Stimulated activated CD8-positive, alpha-beta memory T cell treated with anti-CD3 and anti-CD28 coated beads, Interleukin-4, amount 100 ng/mL, for 4 hours (primary cell): ENCODE measurements at places on chromosomes 5 and 9.

DNA sequence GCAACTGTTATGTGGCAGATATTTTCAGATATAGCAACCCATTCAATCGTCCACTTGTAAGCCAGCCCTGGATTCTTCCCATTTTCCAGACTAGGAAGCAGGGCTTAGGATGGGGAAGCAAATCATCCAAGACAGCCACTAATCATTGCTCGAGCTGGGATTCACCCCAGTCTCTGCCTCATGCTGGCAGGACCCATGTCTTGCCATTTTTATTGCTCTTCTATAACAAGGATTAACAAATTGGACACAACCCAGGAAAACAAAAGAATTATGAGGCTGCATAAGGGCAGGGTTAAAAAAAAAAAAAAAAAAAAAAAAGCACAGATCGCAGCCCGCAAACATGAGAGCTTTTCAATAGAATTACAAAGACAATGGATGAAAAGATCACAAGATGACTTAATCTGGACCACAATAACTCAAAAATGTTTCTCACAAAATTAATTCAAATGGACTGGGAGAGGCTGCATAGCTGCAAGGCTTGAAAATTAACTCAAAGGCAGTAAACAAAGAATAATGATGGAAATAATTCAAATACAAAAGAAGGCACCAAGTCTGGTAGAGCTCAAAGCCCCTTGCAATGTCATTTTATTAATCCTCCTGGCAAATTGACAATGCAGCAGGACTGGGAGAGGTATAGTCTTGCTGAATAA is 40.7 kb downstream of the ASTN2 start:
- no peak for DNase-seq

GRCh38 chr5:100800562-100800961 is 102.5 kb downstream of the ST8SIA4 start:
- DNase-seq, result no peak

DNA sequence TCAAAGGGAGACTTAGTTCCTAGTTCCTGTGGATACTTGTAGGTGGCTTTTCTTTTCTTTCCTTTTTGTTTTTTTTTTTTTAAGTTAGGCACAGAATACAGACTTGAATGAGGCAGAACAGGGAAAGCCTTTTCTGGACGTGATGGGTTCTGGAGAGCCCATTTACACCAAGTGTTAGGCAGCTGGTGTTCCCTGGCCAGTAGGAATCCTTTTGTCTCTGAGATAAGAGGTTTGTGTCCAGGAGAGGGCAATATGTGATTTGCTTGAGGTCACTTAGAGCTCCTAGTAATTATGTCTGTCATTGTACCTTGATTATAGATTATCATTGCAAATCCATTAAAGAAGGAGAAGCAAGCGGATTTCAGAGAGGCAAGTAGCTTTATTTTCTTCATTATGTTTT is 9.1 kb downstream of the MEGF10 start:
- DNase-seq, result no peak

DNA sequence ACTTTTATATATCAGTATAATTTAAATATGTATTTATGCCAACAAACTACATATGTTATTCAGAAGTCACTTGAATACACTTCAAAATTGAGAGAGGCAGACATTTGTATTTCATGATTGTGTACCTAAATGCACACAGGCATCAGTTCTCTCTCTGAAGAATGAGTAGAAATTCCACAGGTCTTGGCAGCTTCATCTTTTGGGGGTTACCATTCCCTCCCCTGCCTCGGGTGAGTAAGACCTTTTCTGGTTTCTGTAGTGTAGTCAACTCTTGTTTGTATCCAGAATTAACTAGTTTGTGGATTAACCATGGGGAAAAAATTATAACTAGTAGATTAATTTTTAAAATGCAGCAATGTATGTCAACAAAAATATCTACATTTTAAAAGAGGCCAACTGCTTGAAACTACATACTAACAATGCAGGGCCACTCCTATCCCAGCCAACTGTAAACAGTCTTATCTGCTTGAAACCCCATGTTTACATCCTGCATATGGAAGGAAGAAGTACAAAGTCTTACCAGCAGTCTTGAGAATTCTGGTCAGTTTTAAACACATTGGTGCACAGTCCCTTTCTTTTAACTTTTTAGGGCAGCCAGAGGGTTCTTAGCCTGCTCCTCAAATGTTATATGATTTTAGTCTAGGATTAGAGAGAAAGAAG is 339.6 kb upstream of the KIF2A start:
- DNase-seq, result no peak

DNA sequence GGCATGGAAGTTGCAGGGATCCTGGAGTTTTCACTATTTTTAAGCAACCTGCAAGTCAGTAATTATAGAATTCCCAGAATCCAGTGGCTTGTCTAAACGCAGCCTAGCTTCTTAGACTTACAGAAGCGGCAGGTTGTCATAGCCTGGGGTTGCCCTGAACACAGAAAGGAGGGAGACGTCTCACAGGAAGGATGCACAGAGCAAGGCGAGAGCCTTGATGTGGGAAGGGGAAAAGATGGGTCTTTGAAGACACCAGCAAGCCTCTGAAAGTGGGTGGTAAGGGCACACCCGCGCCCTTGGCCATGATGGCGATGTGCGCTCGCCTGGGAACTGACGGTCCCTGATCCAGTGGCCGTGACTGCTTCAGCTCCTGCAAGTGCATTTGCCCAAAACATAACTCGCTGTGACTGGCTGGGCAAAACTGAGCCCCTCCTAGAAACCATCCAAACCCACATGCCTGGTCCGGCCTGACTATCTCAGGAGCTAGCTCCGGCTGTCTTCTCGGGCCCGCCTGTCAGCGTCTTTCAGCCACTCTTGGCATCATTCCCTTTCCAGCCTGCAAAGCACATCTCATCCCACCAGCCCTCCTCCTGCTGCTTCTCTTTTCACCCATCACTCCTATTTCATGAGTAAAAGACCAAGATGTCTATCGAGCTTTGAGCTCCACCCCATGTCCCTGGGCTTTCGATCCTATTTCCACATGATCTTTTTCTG is 17.1 kb downstream of the FBP1 start:
- no peak for DNase-seq

GRCh38 chr5:189976-190365 is 1.3 kb upstream of the LRRC14B start:
- no peak for DNase-seq

GRCh38 chr5:90293931-90294330 is 115.6 kb downstream of the CETN3 start:
- no peak for DNase-seq

- no peak for DNase-seq
These were observed 316.7 kb downstream of the GABRG2 start for GRCh38 chr5:162384225-162384624.

DNA sequence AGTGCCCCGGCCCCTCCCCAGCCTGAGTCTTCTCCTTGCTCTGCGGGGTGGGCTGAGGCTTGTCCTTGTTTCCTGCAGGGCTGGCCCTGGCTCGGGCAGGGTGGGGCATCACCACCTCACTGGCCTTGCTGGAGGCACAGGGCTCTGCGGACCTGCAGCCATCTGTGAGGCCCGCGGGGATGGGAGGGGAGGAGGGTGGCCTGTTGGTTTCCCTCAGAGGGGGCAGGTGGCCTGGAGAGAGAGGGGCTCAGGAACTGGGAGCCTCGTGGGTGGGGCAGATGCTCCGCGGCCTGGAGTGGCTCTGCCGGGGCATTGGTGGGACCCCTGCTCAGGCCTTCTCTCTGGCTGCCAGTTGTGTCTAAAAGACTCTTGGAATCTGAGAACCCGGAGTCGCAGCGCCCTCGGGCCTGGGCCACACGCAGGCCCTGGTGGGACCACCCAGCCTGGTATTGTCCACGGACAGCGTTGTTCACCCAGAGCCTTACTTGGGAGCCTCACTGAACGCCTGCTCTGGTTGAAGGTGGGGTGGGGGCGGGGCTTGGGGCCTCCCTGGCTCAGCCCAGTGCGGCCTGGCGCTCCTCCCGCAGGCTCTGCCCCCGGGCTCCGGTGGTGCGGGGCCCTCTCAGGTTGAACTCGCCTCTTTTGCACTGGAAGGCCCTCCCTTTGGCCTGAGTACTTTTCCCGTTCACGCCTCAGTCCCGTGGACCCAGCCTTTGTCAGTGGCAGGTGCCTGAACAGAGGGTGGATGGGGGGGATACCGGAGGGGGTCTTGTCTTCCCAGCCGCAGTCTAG is 111.3 kb downstream of the RXRA start:
- no peak for DNase-seq

DNA sequence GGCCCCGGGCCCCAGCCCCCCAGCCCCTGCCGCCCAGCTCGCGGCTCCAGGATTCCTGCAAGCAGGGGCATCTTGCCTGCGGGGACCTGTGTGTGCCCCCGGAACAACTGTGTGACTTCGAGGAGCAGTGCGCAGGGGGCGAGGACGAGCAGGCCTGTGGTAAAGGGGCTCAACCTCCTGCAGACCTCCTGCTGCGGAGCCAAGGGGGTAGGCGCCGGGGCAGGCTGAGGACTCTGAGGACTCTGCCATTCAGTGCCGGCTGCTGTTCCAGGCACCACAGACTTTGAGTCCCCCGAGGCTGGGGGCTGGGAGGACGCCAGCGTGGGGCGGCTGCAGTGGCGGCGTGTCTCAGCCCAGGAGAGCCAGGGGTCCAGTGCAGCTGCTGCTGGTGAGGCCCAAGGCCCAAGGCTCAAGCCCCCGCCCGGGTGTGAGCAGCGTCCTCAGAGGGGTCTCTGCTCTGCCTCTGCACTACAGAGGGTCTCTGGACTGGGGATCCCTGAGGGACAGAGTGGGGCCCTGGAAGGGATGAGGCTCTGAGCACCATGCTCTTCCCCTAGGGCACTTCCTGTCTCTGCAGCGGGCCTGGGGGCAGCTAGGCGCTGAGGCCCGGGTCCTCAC is 3.4 kb downstream of the MAMDC4 start:
- no peak for DNase-seq

DNA sequence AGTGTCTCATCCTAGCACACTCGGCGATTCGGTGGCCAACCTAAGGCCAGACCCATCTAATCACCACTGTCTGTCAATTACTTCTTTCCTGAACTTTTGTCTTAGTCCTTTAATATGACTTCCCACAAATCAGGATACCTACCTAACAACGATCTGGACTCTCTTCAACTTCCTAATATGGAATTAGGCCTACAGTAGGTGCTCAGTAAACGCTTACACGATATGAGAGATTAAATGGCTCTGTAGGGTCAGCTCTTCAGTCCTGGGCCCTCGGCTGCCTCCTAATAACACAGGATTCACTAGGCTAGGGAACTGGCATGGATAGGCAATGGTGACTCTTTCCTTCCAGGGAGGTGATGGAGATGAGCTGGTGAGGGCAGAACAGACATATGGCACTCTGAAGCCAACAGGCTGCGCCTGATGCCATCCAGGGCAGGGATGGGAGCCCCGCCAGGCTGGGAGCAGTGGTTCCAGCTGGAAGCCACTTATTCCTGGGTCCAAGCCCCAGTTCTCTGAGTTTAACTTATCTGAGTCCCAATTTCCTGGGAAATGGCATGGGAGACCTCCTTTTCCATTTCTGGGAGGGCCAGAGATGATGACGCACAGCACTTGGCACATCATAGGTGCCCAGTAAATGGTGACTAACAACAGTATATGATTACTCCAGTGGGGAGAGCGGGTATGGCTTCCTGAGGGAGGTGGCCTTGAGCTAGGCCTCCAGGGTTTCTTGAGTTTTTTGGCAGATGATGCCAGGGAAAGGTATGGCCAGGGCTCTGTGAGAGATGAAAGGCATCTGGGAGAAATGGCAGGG is 7.3 kb downstream of the PDGFRB start:
- DNase-seq, result no peak

DNA sequence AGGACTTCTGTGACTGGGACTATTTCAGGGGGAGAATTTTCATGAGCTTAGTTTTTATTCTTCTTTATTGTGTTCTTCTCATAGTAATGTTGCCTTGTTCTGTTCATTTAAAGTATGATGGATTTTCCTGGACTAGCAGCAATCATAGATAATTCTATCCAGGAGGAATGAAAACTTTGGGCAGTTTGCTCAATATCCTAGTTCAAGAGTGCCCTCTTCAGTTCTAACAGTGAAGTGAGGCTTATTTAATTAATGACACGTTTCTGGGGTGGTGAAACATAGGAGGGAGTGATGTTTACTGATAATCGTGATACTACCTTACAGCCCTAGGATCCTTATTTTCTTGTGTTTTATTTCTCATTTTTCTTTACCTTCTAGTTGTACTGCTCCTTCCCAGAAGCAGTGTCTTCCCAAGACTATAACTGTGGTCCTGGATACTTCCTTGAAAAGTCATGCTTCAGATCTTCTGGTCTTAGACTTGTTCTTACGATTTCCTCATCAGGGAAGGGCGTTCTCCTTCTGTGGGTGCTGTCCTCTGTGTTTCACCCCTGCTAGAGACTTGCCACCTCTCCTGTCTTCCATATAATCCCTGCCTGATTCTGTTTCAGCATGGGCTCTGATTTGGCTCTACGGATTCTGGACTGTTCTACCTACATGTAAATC is 57.4 kb downstream of the CFAP95 start:
- DNase-seq, result no peak

- no peak for DNase-seq
These were observed 16.6 kb upstream of the MEGF9 start for GRCh38 chr9:120730654-120731514.

- DNase-seq, result no peak
These were observed 1.0 kb downstream of the NREP start for GRCh38 chr5:111755942-111756381.

GRCh38 chr5:149757197-149757947 is 27.3 kb downstream of the PPARGC1B start:
- no peak for DNase-seq

DNA sequence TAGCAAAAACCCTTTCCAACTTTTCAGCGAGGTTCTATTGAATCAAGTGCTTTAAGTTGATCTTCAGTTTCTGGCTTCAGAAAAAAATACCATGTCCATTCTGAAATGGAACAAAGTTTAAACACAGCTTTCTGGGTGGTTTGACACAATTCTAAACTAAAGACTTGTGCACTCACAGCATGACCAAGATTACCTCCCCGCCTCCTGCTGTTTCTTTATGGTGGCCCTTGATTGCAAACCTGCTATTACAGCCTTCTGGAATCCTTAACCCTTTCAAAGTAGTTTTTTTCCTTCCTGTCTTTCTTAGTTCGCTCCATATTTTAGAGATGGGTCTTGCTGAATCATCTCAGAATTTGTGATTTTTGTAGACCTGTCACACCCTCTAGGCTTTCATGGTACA is 135.9 kb upstream of the FBN2 start:
- no peak for DNase-seq

DNA sequence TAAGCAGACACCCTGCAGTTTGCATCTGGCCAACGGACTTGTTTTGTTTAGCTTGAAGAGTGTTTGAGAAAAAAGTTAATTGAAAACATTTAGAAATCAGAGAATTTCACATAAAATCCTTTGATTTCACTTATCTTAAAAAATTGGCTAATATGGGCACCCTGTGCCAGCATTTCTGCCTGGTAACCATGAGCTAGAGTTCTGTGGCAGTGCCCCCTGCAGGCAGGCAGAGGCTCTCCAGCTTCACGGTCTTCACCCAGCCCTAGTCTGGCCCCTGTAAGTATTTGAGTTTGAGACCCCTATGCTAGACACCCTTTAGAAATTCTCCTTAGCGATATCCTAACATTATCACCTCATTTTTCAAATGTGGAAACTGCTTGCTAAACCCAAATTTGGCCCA is 18.8 kb upstream of the FANCC start:
- DNase-seq, result no peak
